Body of pancreas (tissue), 4 donors: ENCODE measurements at places on chromosomes 5 and 9. TPM values are rescaled to one million over a fixed set of nuclear protein-coding genes. Genes with fewer than 3 reads are reported as not detected.
A peak's percentile ranks its signal among the peaks of the same experiment; 100 is the strongest.

- DNase-seq = no peak
These were observed 385.1 kb downstream of the CHSY3 start for GRCh38 chr5:130289132-130290088.

DNA sequence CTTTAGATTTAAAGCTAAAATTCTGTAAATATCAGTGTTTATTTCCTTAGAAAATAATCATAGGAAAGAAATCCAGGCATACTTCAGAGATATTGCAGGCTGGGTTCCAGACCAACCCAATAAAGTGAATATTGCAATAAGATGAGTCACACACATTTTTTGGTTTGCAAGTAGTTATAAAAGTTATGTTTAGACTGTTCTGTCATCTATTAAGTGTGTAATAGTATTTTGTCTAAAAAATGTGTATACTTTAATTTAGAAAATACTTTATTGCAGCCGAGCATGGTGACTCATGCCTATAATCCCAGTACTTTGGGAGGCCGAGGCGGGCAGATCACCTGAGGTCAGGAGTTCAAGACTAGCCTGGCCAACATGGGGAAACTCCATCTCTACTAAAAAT lies 6.9 kb upstream of the RIC1 start:
- DNase-seq = no peak

- peak; percentile 75 for DNase-seq
These were observed 155.8 kb upstream of the IRX4 start for GRCh38 chr5:2038321-2039179.

DNA sequence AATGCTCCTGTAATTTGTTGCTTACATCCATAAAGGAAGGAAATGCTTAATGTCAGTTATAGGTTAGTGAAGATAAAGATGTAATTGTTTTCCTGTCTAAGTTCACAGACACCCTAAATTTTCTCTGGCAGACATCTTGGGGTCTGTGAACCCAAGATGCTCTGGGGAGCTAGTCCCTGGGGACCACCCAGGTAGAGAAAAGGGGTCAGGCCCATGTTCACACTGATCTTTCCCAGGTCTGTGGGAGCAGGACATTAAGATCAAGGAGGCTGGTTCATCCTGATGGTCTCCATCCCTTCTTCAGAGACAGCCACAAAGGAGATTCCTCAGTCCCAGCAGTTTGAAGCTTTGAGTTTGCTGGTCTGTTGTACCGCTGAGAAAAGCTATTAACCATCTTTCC lies 267.5 kb downstream of the ARHGAP26 start:
- no peak for DNase-seq

DNA sequence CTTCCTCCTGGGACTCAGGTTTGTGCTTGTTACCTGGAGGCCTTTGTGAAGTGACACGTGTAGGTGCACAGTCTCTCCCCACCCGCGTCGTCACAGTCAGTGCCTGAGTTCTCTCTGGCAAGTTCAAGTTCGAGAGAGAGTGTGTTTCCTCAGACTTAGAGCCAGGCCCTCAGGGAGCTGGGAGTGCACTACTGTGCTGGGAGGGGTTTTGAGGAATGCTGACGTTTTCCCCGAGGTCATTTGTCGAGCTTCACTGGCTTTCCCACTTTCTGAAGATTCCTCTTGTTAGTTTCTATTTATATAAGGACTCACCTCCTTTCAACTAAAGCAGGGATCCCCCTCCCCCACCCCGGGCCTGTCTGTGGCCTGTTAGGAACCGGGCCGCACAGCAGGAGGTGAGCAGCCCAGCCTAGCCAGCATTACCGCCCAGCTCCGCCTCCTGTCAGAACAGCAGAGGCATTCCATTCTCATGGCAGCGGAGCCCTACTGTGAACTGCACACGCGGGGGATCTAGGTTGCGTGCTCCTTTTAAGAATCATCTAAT lies 209.2 kb downstream of the DIRAS2 start:
- peak; percentile 17 for DNase-seq

DNA sequence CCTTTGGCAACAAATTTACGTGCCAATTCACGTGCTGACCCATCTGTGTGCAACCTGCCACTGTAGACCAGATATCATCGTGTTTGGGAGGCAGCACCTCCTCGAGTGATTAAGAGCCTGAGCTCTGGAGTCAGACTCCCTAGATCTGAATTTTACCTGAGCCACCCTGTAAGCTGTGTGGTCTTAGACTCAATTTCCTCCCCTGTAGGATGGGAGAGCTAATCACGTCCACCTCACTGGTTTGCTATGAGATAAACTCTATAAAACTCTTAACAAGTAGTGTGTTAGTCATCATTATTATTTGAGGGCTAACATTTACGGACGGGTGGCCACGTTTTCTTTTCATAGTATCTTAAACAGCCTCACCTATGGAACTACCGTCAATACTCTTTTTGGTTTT lies 220.0 kb upstream of the ADAMTSL1 start:
- no peak for DNase-seq

DNA sequence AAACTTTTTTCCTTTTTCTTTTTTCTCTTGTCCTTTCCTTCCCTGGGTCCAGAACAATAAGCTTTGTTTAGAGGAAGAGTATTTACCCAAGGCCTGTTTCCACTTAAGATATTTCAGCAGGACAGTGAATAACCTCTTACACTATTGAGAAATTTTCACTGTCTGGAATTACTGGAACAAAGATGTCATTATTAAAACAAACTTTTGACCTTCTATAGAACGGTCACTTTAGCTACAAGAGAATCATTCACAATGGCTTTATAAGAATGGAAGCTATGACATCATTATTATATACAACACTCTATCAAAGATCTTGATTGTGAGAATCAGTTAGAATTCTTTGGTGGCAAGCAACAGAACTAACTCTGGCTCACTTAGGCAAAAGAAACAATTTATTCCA lies 22.0 kb upstream of the ARHGAP26 start:
- DNase-seq = no peak

DNA sequence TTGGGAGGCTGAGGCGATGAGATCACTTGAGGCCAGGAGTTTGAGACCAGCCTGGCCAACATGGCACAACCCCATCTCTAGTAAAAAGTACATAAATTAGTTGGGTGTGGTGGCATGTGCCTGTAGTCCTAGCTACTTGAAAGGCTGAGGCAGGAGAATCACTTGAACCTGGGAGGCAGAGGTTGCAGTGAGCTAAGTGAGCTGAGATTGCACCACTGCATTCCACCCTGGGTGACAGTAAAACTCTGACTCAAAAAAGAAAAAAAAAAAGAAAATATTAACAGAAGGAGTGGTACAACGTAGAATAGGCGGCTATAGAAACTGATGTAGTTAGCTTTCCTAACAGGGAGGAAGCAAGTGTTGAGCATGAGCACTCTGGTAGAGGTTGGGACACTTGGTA lies 59.9 kb downstream of the PBX3 start:
- DNase-seq = no peak

GRCh38 chr9:89234205-89235067 lies 55.8 kb upstream of the SHC3 start:
- no peak for DNase-seq

DNA sequence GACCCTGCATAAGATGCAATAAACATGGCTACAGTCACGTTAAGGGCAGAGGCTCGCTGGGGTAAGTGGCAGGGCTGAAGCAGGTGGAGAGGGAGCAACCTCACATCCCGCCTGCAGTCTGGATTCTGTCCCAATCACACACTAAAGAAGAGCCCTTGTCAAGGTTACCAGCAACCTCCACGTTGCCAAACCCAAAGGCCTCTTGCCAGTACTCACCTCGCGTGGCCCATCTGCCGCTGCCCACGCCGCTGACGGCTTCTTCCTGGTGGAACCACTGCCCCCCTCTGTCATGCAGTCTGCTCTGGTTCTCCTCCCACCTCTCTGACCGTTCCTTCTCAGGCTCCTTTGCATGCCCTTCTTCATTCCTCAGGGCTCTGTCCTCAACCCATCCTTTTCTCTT lies 8.8 kb downstream of the AQP7 start:
- DNase-seq = peak; percentile 31

GRCh38 chr9:126974594-126974993 lies 60.0 kb downstream of the RALGPS1 start:
- DNase-seq = no peak

DNA sequence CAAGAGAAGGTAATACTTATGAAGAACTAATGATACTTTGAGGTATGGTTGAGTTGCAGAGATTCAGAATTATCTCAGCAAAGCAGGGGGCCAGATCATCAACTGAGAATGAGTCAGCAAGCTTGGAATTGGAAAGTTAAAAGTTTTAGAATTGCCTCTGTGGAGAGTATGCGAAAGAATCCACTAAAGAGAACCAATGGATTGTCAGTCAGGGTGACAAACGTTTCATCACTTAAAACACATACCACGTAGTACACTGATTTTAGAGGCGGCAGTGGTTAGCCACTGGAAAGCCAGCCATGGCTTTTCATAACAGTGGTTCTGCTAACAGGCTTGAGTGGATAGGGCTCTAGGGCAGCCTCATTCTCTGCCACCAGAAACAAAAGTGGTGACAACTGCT lies 30.7 kb downstream of the AOPEP start:
- DNase-seq = no peak

Gene C5orf58
- not detected for total RNA-seq

Gene SLC4A9
- total RNA-seq = not detected

Gene GRXCR2
- not detected for total RNA-seq

Gene PCDHA9
- 1.3 TPM for total RNA-seq

Gene WWC1
- 49.4 TPM for total RNA-seq
